Stimulated activated CD4-positive, alpha-beta T cell treated with anti-CD3 and anti-CD28 coated beads, Interleukin-12 subunit alpha, Interleukin-12 subunit beta, amount 100 ng/mL, for 24 hours (primary cell): ENCODE measurements at places on chromosomes 16 and 17.
A peak's percentile ranks its signal among the peaks of the same experiment; 100 is the strongest.

- no peak for DNase-seq
Measured at GRCh38 chr16:66484453-66485213, 57.5 kb downstream of the BEAN1 start.

DNA sequence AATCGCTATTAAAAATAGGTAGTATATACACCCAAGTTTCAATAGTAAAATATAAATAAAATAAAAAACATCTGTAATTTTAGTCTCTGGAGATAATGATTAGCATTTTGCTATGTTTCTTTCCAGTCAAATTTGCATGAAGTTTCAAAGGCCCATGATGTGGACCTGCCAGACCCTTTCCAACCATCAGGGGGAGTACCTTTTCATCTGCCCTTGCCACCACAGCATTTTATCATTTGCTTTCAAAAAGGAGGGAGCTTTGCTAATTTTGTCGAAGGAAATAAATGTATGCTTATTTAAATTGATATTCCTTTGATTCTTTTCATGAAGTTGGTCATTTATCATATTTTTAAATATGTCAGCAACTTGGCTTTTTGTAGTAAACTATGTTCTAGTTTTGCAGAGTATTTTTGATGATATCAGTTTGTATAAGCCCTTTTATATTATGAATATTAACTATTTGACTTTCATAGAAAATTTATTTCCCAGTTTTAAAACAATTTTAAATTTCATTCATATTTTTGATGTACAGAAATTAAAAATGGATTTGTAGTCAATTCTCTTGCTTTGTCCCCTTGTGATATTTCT lies 115.2 kb upstream of the NETO2 start:
- DNase-seq, result no peak

DNA sequence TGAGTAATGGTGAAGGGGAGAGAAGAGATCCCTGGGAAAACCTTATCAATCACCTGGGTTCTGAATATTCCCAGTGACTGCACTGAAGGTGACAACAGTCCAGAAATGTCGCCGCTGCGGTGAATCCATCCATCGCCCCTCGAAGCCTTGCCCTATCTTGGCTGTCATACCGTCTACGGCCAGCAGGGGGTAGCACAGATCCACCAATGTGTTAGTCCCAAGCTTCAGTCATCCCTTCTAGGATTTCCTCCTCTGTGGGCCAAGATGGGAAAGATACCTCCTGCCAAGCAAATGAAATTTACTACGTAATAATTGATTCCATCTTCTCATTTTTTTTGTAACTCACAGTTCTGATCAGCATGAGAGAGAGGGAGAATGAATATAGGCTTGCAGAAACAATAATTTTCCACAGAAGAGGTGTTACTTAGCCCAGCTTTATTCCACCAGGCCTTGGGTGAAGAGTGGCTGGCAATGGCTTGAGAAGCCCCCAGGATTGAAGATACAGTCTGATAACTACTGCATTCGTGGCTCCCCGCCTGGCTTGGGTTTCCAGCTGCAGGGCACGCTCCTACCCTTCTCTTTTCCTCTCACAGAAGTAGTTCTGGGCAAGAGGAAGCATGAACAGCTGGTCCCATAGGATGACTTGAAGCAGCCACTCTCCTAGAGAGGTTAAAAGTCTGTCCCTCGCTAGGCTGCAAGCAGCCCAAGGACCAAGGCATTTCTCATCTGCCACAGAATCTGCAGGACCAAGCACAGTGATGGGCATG lies 2.6 kb upstream of the FMNL1 start:
- DNase-seq, result peak; percentile 76

DNA sequence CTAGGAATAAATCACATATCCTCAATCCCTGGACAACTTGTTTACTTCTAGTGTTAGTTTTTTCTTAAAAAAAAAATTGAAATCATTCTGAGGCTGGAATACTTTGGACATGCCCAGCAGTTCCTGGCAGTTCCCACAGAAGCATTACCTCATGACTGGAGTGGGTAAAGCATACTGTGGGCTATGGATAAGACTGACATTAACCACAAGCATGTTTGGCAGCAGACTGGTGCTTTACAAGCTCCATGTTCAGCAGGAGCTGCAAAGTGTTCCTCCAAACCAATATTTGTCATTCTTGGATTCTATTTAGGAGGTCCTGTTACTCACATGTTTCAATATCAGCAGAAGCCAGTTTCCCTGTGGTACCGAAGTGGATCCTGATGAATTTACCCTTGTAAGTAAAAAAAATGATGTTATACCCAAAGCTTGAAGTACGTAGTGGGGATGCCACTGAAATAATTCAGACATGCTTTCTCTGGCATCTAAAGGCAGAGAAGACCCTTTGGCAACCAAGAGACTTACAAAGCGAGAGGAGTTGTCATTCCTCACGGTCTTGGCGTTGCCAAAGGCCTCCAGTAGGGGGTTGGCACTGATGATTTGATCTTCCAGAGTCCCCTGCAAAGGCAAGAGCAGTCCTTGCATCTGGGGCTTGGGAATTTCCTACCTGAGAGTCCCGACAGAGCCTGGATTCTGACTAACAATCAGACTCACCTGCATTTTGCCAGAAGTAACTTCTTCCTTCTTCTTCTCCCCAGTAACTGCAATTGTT lies 4.9 kb downstream of the MYH1 start:
- no peak for DNase-seq

DNA sequence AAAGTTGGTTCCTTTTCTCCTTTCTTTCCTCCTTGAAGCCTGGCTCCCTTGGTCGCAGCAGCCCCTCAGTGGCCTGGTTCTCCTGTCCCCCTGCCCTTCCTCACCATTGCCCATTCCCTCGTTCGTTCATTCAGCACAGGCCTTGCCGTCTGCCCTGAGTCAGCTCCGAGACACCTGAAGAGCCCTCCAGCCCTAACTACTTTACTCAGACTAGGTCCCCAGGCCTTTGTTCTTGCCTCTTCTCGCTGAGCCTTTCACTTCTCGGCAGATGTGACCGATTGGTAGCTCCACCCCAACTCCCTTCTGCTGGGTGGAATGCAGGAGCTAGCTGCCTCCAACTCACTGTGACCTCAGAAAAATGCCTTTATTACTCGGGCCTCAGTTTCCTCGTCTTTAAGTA lies 7.0 kb upstream of the ADAM11 start:
- no peak for DNase-seq

DNA sequence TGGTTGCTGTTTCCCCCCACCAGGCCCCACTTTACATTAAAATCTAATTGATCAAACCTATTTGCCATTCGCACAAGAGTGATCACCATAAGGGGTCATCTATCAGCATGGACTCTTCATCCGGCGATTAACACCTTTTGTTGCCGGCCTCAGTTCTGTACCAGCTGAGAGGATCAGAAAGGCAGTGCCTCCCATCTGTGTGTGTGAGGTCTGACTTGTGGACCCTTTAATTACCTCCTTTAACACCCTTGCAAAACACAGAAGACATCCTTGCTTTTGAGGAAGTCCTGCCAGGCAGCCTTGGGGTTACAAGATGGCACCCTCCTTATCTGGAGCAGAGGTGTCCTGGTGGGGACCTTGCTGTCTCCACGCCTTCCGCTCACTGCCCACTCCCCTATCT lies 77.2 kb upstream of the IRX3 start:
- DNase-seq, result no peak

GRCh38 chr17:29240477-29240876 lies 6.2 kb upstream of the CRYBA1 start:
- no peak for DNase-seq

DNA sequence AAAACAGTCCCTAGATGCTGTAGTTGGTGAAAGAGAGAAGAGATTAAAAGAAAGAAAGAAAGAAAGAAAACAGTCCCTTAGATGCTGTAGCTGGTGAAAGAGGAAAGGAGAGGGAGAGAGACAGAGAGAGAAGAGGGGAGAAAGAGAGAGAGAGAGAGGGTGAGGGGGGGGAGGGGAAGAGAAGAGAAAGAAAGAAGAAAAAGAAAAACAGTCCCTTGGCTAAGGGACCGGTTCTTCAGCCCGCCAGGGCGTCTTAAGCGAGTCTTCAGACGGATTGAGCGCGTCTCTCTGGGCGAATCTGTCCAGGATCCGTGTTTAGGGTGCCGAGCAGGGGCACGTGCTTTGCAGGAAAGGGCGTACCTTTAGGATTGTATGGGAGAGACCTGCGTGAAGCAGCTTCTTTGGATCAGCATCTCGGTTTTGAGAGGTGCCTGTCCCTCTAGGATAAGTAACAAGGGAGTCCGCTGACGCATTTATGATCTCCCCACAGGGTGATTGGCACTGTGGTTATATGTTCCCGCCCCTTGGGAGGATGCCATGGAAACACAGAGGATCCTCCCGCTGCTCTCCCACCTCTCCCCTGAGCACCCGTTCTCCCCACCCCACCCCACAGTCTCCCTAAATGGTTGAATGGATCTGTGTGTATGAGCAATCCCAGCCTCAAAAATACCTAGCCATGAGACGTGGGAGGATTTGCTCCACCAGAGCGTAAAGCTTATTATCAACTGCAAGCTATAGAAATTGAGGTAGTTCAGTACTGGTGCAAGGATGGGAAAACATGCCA lies 16.7 kb downstream of the GNGT2 start:
- DNase-seq, result peak; percentile 26

DNA sequence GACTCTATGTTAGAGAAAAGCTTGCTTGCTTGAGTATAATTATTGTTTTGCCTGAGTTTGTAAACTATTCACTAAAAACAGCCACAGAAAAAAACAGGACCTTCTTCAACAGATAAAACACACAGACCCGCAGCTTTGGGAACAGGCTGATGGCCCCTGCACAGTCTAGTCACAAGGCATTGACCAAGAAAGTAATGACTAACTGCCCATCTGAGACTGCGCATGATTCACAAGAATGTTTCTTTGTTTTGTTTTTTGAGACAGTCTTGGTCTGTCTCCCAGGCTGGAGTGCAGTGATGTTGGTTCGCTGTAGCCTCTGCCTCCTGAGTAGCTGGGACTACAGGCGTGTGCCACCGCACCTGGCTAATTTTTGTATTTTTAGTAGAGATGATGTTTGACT lies 2.8 kb upstream of the ZKSCAN2 start:
- no peak for DNase-seq

DNA sequence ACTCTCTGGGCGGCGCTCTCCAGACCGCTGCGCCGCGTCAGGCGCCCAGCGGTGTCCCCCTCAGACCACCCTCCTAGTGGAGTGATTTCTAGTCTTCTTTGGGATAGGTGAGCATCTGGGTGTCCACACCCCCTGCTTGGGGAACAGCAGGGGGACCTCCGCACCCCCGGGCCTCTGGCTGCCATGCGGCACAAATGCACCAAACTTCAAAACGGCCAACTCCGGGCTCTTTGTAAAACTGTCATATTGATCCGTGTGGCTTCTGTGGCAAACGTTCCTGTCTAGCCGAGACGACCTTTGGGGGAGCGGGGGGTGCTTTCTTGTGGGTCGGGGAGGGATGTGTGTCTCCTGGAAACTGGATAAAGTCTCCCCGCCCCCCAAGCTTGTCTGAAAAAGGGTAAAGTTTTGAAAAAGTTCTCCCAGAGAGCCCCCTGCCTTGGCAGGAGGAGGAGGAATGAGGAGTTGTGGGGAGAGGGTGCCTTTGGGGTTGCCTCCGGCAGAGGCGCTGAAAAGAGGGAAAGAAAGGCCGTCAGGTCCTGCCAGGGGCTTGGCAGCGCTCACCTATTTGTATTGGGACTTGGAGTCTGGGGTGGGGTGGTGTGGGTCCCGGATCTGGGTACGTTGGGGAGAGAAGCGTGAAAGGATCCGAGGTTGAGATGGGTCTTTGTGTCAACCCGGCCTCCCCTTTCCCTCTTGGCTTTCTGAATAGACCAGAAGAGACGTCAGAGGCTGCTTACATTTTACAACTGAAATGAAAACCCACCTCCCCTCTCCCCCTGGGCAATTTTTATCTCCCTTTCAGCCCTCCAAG lies 2.2 kb upstream of the CHD3 start:
- DNase-seq, result no peak

GRCh38 chr16:31535737-31536136 lies 8.0 kb downstream of the AHSP start:
- DNase-seq, result no peak

DNA sequence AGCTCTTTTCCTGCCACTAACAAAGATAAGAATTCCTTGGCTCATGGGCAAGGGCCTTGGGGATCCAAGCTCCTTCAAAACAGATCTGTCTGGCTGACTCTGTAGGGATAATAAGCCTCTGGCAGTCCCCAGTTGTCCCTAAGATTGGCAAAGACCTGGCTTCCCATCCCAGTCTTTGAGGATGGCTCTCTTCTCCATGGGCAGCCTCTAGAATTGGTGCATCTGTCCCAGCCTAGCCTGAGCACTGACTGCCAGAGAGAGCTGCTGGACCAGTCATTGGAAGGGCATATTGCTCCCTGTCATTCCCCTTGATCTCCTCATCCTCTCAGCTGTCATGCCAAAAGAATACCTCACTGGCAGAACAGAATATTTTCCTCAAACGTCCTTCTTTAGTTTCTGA lies 13.2 kb upstream of the CUEDC1 start:
- no peak for DNase-seq

DNA sequence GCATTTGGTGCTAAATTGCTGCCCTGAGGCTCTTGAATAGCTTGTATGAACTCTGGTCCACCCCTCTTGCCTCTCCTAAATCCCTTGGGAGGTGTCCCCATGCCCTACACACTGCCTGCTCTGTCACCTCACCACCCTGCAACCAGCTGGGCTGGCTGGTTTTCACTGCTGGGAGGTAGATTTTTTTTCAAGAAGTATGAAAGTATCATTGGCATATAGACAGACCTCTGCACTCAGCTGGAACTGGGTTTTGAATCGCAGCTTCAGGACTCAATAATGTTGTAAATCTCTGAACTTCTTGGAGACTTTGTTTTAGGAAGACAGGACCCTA lies 184.9 kb downstream of the MSI2 start:
- DNase-seq, result no peak

- peak; percentile 53 for DNase-seq
Measured at GRCh38 chr17:6831661-6832263, at the start of gene TEKT1. Gene TEKT1, minus strand, starts transcription at chr17:6831729. Its CDS starts 1,353 bp downstream, at chr17:6830376.

DNA sequence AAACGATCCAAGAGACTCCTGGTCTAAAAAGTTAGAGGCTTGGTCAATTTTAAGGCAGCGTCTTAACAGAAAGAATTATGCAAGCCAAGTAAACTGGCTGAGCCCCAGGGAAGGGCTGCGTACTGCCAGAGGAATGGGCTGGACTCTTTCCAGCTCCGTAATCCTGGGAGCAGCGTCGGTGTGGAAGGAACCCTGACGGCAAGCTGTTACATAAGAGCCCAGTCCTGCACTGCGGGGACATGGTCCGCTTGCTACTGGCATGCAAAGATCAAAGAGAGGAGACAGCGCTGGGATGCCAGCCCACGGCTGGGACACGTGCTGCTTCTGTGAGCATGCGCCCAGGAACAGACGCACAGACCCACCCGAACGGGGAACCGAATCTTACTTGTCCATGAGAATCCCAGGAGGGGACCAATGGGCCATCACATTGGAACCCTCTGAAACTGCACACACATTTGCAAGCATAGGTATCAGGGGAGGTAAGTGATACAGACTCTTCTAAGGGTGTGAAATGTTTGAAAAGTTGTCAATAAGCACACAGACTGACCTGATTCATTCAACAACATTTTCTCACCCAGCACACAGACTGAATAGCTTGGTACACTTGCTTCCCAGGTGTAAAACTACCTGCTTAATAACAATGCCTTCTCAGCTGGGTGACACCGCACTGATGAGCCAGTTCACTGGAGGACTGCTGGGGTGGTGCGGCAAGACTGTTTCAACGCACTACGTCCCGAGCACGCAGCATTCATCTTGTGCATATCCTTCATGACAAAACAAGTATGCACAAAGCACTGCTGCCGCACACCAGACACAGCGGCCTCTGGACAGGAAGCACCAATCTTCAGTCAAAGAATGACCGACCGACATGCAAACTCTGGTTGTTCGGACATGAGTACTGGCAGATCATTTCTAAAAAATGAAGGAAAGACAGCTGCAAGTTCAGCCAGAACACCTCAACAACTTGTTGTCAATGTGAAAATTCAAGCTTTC lies 94.9 kb downstream of the ANKRD11 start:
- no peak for DNase-seq

GRCh38 chr17:56125830-56126819 lies 27.1 kb upstream of the ANKFN1 start:
- no peak for DNase-seq
